ENCODE measurements at places on chromosomes 3 and 15.

DNA sequence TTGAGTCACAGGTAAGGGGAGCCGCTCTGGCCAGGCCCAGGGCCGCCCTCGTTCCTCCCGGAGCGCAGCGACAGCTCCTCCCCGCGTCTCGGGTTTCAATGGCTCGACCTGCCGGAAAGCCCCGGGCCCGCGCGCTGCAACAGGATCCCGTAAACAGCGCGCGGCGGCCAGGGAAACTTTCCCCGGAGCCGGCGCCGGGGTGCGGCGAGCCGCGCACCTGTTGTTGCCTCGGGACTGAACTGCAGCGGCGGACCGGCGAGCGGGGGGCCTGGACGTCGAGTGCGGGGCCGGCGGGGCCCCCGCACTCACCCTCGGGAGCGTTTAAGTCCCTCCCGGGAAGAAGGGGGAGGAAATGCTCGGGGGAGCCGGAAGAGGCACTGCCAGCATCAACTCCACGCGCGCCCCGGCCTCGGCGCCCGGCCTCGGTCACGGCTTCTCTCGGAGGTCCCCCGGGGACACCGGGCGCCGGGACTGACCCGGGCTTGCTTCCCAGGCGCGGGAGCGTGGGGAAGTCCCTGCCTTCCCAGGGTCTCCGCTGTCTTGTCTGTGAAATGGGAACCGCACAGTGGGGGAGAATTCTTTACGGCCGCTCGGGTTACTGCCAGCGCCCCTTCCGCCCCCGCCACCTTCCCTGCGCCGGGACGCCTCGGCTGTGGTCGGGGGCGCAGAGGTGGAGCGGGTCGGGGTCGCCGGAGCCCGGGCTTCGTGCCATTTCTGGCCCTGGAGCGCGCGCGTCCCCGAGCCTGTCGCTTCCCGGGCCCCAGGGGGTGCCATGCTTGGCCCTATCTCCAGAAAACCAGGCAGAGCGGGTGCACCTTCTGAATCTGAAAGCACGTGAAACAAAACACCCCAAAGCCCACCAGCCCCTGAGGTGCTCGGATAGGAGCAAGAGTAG is 7.5 kb upstream of the PGPEP1L start:
- DNase-seq = peak; percentile 29

DNA sequence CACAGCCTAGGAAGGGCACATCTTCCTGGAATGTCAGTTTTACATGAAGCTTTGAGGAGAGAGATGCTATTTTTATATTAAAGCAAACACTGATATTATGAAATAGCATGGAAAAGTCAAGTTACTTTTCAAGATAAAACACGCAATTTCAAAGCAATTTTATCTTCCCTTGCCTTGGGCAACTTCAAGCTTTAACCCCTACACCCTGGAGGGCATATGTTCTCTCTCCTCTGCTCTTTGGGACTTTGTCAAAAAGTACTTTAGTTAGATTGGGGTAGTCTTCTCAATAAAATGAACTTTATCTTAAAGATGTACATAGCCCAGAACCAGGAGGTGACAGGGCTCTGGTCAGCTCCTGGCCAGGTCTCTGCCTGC is 86.9 kb upstream of the PLXNA1 start:
- no peak for DNase-seq

GRCh38 chr15:70271422-70272088 is 173.8 kb upstream of the TLE3 start:
- DNase-seq = no peak

DNA sequence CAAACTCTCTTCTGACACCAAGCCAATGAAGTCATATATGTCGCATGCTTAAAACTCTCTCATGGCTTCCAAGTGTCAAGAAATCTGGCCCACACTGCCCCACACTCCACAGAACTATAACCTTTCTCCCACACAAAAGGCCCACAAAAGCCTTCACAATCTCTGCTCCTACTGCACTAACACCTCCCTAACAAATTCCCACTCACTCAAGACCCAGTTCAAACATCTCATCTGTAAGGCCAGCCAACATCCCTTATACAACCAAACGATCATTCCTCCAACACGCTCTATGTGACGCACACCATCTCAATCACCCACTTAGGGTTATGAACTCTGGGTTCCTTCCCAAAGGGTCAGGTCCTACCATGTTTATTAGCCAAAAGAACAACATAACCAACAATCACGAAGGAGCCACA is 13.5 kb downstream of the TBC1D2B start:
- no peak for DNase-seq

DNA sequence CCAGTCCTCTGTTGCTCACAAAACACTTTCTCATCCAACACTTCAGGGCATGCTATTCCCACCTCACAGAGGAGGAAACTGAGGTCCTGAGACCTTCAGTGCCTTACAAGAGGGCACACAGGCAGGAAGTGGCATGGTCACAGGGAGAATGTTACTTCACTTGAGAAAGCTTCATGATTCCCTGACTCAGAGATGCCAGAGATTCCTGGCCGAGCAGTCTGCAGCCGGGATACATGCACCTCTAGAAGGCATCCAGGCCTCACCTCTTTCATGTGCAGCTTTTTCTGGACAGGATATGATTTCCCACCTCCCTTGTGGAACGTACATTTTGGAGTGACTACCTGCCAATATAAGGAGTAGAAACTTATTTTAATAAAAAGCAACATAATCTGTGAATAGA is 2.8 kb upstream of the SST start:
- no peak for DNase-seq

DNA sequence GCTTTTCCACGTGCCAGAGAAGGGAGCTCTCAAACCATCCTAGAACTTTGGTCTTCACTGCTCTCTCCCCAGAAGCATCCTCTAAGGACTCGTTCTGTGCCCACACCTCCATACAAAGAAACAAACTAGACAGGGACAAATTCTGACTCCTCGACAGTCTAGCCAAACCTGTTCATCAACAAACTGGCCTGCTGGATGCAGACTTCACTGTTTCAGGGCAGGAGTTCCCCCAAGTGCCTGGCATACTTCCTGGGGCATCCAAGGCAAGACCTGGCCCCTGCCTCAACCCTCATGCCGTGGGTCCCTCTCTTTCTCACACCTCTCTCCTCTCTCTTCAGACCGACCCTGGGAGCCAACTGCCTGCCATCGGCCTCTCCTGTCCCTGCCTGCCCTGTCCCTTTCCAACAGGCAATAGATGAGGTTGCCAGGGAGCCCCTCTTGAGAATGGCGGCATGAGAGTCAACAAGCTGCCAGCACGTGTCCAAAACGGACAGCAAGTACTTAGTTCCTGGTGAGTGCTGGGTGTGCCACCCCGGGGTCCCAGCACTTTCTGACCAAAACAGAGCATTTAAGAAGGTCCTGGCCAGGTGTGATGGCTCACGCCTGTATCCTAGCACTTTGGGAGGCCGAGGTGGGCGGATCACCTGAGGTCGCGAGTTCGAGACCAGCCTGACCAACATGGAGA is 79.1 kb upstream of the HES1 start:
- no peak for DNase-seq

- no peak for DNase-seq
Measured at GRCh38 chr3:186583831-186584230, 13.3 kb downstream of the DNAJB11 start.

DNA sequence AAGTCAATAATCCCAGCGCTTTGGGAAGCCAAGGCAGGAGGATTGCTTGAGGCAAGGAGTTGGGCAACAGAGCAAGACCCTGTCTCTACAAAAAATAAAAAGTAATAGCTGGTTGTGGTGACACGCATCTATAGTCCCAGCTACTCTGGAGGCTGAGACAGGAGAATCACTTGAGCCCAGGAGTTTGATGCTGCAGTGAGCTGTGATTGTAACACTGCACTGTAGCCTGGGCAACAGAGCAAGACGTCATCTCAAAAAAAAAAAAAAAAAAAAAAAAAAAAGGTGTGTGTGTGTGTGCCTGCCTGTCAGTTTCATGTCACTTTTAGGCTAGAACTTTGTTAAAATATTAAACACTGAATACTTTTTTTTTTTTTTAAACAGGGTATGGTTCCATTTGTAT is 28.4 kb downstream of the DNAJC19 start:
- DNase-seq = no peak

GRCh38 chr3:138972941-138973340 is 25.9 kb downstream of the FOXL2NB start:
- DNase-seq = no peak

- no peak for DNase-seq
Measured at GRCh38 chr3:170258105-170258487, 35.9 kb downstream of the PRKCI start.

GRCh38 chr3:37107846-37108245 is 66.5 kb downstream of the LRRFIP2 start:
- DNase-seq = no peak

GRCh38 chr15:60351066-60351465 is 46.7 kb downstream of the ANXA2 start:
- no peak for DNase-seq

DNA sequence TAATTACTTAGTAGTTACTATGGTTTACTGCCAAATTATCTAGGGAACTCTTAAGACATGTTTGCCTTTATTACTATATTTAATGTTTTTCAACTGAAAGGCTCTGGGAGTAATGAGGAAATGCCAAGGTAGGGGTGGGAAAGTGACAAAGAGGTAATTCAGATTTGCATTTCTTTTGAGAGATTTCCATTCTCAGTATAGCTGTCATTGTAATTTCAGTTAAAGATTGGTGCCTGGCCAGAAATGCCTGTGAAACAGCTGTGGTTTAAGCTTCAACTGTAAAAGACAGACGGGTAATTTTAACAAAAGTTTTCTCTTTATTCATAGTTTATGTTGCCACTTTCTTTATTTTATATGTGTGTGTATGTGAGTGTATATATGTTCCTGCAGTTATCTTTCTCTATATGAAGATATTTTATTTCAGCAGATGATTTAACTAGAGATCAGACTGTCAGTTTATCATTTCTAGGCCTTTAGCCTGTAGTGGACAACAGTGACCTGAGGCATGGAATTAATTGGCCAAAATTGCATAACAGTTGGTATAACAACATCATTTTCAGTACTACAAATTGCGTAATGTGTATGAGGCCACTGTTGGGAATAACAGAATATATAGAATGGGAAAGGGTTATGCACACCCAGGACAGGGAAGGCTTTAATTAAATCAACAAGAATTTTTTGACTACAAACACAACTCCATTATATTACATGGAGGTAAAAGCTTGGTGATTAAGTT is 119.0 kb downstream of the BBX start:
- DNase-seq = no peak

DNA sequence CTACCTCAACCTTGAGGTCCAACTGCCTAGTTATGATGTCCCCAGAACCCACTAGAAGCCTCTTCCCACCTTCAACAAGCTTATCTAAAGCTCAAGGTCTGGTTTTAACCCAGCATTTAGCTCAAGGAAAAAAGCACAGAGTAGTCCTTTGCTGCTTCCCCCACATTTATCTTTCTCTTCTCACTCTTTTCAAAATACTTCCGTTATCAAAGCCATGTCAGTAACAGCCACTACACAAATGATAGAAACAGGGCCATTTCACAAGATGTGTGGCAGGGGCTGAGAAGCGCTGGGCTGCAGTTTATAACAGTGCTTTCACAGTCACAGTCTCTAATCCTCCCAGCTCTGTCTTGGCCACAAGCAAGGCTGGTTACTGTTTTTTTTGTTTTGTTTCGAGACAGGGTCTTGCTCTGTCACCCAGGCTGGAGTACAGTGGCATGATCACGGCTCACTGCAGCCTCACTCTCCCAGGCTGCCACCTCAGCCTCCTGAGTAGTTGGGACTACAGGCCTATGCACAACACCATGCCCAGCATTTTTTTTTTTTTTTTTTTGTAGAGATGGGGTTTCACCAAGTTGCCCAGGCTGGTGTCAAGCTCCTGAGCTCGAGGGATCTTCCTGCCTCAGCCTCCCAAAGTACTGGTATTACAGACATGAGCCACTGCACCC is 218.8 kb downstream of the OSBPL10 start:
- DNase-seq = no peak

DNA sequence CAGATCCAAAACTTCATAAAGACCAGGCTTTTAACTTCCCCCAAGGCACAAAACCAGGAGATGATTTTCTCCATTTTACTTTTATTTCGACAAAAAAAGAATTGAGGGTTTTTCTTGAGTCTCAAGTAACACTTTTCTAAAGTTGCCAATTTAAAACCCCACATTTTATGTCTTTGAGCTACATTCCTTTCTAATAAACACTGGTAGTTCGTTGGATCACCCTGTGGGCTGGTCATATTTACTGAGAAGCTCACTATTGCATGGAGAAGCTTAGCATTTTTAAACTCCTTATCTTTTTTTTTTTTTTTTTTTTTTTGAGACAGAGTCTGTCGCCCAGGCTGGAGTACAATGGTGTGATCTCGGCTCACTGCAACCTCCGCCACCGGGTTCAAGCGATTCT is 255.1 kb upstream of the TPM1 start:
- no peak for DNase-seq
